ENCODE measurements at places on chromosomes 12 and 14.

GRCh38 chr12:2413999-2414792 lies 361.4 kb downstream of the CACNA1C start:
- no peak for DNase-seq

GRCh38 chr14:78967111-78967809 lies 797.1 kb downstream of the NRXN3 start:
- DNase-seq, result peak; percentile 92

- DNase-seq, result peak; percentile 87
These were observed 248.6 kb upstream of the KRR1 start for GRCh38 chr12:75759842-75760572.

- DNase-seq, result peak; percentile 36
These were observed 524 bp downstream of the KMT5A start for GRCh38 chr12:123384318-123384993.

DNA sequence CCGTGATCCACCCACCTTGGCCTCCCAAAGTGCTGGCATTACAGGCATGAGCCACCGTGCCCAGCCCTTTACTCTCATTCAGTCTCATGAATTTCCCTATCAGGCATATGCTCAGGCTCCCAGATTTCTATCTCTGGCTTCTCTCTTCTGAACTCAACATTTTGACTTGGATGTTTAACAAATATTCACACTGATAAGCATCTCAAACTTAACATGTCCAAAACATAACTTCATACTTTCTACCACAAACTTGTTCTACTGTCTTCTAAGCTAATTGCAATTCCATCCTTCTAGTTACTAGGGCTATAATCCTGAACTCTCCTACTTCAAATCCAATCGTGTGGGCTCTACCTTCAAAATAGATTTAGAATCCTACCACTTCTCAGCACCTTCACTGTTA lies 73.9 kb upstream of the PAWR start:
- DNase-seq, result peak; percentile 81

GRCh38 chr14:61561657-61562276 lies 133.5 kb upstream of the HIF1A start:
- DNase-seq, result peak; percentile 100

GRCh38 chr14:70525691-70526090 lies 9.1 kb downstream of the ADAM20 start:
- DNase-seq, result no peak

DNA sequence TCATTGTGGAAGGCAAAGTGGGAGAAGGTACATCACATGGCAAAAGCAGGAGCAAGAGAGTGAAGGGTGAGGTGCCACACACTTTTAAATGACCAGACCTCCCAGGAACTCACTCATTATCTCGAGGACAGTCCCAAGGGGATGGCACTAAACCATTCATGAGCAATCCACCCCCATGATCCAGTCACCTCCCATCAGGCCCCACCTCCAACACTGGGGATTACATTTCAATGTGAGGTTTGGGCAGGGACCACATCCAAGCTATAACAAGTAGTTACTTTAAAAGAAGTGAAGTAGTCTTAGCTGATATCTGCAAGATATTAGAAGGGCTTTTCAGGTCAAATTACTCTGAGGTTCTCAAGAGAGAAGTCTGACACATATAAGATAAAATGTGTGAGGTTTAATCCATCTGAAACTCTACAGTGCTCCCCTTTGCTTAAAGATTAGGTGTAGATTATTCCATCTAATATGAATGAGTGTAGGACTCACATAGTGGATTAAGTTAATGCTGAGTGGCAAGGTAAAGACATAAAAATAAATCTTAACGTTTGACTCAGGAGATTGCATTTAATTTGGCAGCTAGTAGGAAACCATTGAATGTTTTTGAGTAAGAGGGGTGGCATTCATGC lies 130.8 kb downstream of the TMX1 start:
- peak; percentile 30 for DNase-seq

DNA sequence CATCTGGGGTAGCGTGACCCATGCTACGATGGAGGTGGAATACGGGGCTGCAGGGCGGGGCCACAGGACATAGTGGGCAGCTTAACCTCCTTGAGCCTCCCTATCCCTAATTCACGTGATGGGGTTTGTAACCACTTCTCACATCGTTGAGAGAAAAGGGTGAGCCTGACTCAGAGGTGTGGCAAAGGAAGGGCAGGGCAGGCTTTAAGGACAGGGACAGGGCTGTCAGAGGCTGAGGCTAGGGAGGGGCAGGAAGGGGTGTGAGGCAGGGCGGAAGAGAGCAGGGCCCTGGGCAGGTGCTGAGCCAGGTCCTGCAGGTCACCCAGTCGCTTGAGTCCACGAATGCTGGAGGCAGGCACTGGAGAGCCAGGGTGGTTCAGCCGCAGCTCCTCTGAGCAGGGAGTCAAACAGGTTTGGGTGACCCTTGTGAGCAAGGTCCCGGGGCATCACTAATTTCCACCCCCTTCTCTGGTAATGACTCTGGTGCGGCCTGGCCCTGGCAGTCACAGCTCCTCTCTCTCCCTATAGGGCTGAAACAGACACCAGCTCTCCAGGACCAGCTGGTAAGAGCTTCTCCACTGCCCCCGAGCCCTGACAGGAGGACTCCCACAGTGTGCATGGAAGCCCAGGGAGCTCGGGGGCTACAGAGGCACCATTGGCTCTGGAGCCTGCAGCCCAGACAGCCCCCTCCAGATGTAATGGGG lies 7.5 kb upstream of the AQP2 start:
- DNase-seq, result no peak

DNA sequence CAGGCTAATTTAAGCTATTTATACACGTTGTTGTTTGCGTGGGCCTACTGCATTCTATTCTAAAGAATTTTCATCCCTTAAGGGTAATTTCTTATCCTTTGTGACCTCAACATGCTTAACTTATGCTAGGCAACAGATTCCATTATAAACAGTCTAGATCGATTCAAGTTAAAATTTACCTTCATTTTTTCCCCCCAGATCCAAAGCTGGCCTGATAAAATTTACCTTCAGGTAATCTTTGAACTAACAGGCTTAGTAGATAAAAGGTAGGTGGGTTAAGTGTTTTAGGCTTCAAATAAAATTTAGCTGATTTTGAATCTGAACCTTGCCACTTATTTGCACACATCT lies 389 bp upstream of the CCNB1IP1 start:
- DNase-seq, result no peak

- no peak for DNase-seq
These were observed 10.3 kb downstream of the PLEKHG3 start for GRCh38 chr14:64714432-64715025.

DNA sequence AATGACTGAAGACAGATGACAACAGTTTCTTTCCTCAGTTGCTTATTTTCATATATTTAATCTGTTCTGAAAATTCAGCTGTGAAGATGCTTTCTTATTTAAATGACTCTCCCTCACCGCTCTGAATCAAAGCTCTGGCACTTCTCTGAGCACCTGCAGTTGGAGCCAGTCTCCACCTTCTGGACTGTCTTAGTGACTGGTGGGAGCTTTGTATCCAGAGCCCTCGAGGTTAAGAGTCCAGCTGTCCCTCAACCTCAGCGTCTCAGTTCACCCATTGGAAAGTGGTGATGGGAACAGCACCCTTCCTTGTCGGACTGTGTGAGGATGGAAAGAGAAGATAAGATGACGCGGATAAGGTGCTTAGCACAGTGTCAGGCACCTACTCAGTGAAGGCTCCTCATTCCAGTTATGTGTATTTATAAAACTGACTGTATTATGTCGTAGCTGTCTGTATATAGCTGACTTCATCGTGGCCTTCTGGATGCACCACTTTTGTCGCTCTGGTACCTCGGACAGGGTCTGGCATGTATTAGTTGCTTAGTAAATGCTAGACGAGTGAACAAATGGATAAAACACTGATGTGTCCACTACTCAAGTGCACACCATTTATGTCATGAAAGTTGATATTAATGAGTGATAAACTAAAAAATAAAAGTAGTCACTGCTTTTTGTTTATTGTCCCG lies 34.5 kb downstream of the ELK3 start:
- no peak for DNase-seq

- DNase-seq, result no peak
These were observed 953.6 kb downstream of the SLC6A15 start for GRCh38 chr12:83958997-83959396.

DNA sequence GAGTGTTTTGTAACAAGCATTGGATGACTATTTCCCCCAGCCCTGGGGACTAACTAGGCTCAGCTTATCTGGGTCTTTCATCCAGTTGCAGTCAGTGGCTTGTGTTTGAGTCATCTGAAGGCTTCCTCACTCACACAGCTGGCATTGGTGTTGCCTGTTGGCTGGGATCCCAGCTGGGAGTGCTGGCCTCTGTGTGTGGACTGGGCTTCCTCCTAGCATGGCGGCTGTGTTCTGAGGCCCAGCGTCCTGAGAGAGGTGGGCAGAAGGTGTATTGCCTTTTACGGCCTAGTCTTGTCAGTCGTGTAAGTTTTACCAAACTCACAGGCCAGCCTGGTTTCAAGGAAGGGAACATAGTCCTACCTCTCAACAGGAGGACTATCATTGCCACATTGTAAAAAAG lies 28.3 kb upstream of the PPP2R5C start:
- DNase-seq, result peak; percentile 64

GRCh38 chr14:61280526-61281185 lies 482 bp downstream of the TMEM30B start:
- peak; percentile 36 for DNase-seq

DNA sequence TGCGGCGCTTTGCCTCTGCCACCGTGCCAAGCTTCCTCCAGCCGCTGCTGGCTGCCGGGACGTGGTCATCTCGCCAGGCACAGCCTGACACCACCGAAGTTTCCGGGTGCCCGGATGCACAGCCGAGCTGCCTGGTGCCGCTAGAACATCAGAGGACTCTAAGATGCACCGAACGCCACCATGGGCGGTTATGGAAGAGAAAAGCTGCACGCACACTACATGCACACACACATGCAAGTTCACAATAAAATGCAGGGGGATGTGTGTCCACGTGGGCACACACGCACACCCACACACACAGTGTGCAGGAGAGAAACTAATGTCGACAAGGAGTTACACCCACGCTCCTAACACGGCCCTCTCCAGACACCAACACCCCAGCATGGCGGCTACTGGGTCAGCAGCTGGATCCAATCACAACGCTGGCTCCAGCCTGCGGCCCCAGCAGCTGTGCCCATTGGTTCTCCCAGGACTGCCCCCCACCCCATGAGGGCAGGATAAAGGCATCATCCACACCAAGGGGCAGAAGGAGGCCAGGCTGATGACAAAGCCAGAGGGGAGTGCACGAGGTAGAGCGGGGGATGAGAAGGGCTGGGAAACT lies 82.7 kb downstream of the BCL11B start:
- no peak for DNase-seq

DNA sequence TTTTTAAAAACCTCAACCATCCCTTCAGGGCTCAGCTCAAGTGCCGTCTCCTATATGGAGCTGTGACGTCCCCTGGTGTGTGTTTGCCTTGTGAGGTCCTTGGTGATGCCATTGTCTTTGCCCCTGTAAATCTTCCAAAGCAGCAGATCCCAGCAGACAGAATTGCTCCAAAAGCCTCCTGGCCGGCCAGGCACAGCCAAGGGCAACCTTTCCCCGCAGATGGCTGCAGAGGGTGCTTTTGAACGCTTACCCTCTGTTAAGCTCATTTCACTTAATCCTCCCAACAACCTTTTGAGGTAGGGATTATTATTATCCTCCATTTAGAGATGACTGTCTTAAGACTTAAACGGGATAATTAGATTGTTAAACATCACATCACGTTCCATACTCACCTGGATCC lies 51.4 kb downstream of the RFX4 start:
- no peak for DNase-seq

- no peak for DNase-seq
These were observed 1.0 kb upstream of the NRIP2 start for GRCh38 chr12:2835691-2836403.

All from EH (cell line).